ENCODE measurements at places on chromosomes 7 and 10.

DNA sequence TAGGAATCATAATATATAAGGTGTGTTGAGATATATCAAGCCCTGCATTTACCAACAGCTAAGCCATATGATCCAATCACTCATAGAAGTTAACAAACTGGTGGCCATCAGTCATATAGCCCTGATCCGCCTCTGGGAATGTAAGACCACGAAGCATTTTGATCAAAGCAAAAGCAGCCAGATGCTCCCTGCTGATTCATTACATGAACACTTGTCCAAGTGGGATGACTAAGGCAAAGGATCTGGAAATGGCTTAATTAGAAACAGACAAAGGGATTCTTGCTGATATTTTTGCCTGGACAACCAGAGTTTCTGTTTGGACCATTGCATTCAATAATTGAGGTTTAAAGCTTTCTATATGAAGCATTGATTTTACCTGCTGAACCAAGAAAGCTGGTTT, 535.5 kb downstream of the GPAM start:
- DNase-seq, result no peak

DNA sequence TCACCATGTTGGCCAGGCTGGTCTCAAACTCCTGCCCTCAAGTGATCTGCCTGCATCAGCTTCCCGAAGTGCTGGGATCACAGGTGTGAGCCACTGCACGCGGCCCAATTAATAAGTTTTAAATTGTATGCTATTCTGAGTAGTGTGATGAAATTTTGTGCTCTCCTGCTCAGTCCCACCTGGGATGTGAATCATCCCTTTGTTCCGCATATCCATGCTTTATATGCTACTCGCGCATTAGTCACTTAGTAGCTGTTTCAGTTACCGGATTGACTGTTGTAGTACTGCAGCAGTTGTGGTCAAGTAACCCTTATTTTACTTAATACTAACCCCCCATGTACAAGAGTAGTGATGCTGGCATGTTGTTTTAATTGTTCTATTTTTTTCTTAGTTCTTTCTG, 47.3 kb upstream of the OIT3 start:
- DNase-seq, result no peak

- DNase-seq, result no peak
Observed at GRCh38 chr10:48681740-48682139, 2.9 kb upstream of the WDFY4 start.

GRCh38 chr10:74034301-74034700, 36.4 kb downstream of the VCL start:
- no peak for DNase-seq

DNA sequence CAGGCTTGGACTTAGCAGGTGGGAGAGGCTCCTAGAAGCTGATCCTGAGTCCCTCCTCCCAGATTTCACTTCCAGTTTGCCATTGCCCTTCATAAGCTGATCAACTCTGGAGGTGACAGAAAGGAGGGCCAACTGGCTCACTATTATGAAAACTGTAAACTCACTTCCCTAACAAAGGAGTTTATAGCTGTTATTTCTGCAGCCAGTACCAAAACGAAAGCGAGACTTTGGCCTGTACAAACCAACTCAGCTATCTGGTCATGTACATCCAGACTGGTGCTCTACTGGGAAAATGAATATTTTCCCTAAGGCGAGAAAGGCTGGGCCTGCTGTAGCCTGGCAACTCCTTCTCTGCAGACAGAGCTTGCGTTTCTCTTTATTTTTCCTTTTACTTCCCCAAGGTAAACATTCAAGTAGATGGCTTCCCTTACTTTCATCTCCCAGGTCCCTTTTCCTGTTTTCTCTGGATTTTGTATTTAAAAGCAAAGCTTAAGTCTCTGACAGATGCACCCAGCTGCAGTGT, 54.7 kb downstream of the GALNT17 start:
- DNase-seq, result no peak

DNA sequence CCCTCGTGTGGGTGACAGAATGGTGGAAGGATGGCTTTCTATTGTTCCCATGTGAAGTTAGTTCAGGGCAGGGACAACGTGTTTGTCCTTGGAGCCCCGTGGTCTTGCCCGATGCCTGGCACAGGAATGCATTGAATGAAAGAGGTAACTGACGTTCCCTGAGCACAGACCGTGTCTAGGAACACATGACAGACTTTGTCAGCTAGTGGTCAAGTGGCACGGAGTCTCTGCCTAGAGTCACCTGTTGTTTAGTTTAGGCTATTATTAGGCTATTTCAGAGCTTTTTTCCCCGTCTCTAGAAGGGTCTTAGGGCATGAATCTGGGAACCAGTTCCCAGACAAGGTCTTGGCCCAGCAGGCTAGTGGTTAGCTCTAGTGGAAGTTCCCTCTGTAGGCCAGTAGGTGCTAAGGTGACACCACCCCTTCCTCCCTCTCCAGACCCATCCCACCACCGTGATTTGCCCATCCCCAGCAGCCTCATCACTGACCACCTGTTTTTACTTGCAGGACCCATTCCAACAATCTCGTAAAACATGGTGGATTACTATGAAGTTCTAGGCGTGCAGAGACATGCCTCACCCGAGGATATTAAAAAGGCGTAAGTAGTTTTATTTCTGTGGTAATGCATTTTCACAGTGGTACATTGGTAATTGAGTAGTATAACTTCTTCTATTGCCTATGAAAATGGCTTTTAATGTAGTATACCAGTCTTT, 21.4 kb downstream of the DNAJB6 start:
- DNase-seq, result no peak

GRCh38 chr10:5076615-5077014, 17.6 kb upstream of the AKR1C3 start:
- no peak for DNase-seq

- no peak for DNase-seq
Observed at GRCh38 chr10:98910546-98910945, 325.1 kb downstream of the HPSE2 start.

- no peak for DNase-seq
Observed at GRCh38 chr7:154748089-154748786, 254.7 kb downstream of the PAXIP1 start.

GRCh38 chr10:17712717-17713471, 39.1 kb upstream of the TMEM236 start:
- DNase-seq, result no peak

DNA sequence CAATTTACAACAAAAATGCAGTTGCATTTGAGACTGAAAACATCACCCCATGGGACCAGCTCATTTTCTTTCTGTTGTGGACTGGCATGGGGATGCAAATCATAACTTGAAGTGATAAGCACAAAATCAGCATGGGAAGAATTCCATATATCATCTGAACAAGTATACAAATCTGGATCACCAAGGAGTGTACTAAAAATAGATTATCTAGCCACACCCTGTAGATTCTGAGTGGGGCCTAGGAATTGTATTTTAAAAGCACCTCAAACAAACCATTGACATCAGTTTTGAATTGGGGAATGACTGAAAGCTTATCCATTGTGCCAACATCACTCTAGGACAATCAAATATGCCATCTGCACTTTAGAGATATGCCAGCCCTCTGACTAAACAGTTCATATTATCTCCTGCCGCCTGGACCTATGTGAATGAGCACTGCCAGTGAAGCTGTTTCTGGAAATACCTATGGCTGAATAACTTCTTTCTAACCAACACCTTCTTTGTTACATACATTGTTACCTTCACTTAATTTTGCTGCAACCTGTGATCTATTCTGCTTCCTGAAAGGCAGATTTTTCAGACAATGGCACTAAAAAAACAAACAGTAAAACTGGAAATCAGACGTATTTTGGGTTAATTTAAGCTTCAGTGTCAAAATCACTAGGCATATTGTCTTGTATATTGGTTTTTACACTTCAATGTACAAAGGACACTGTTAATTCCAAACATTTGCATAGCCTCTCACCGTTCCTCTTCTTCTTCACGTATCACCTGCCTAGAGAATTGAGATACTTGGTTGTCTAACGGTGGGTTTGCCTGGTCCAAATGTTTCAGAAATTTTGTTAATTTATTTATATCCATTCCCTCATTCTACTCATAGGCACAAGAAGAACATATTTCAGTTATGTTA, 42.4 kb upstream of the HGF start:
- DNase-seq, result no peak

- DNase-seq, result no peak
Observed at GRCh38 chr10:123797813-123798212, 93.8 kb downstream of the CPXM2 start.

DNA sequence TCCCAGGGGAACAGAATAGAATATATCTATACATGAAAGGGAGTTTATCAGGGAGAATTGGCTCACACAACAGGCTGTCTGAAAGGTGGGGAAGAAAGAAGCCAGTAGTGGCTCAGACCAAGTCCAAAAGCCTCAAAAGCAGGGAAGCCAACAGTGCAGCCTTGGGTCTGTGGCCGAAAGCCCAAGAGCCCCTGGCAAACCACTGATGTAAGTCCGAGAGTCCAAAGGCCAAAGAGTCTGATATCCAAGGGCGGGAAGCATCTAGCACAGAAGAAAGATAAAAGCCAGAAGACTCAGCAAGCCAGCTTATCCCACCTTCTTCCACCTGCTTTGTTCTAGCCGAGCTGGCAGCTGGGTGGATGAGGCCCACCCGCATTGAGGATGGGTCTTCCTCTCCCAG, 172.5 kb downstream of the CCDC71L start:
- DNase-seq, result no peak

DNA sequence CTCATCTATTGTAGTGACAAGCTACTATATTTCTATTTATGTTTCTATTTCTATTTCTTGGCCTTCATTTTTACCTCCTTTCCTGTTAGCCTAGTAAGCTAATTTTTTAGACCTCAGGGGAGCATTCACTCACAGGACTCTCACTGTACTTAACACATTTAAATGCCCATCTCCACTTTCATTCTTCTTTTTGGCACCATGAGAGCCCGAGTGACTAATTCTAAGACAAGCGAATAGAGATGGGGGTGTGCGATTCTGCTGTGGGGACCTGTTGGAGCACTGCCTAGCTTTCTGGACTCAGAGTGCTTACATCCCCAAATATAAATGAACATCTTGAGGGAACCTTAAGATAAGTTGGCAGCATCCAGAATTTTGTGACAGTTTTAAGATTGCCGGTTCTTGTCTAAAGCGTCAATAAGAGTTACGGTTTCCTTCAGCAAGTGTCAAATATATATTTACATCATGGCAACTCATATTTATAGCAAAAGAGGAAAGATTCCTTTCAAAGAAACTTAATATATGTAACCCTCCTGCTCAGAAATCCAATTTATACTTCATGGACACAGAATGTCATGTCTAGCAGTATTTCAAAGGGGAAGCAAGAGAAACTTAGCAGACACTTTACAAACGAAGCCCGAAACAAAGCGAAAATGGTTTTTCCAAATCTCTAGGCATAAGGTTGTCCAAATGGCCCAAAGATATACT, 54.1 kb upstream of the AFAP1L2 start:
- DNase-seq, result no peak

DNA sequence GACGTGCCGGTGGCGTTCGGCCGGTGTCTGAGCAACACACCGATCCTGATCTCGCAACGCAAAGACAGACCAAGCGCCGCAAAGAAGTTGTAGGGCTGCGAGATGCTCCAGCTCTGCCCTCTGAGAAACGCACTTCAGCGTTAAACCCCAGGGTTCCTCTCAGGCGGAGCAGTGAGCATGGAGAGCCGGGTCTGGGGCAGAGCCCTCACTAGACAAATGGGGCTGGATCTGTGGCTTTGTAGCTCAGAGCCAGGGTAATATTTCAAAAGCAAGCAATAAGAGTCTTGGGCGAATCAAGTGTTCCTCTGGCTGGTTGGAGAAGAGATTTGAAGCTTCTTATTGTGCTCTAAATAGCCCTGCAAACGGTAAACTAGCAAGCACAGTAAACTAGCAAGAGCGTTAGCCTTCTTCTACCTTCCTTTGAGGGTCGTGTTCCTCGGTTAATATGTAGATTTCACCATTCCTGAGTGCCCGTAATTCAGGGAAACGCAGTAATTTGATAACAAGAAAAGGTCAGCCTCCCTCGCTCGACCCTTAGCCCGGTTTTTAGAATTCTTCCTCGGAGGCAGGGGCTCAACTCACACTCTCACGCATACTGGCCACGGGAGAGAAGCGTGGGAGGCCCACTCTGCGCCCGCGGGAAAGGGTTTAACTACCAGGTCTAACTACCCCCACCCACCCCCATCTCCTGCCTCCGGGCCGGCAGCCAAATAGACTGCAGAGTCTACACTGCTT, 6.7 kb downstream of the SKAP2 start:
- no peak for DNase-seq

- DNase-seq, result peak; percentile 52
Observed at GRCh38 chr10:100009793-100010676, at the start of gene DNMBP. DNMBP (minus strand) TSS chr10:100009947; CDS start chr10:99972124, 37,823 bp downstream.

DNA sequence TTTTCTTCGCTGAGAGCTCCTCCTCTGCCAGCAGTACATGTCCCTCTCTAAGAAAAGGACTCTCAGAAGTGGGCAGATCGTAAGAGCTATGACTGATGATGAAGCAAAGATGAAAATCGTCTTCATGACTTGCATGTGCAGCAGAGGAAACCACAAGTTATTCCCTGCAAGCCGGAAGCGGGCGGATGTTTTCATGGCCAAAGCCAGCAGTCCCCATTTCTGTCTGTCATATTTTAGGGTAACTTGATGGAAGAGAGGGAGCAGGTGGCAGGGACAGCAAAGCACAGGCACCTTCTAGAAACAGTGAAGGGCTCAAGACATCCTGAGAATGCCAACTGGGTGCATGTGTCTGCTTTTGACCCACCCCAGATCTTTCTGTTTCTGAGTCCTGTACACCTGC, 19.9 kb downstream of the KLF6 start:
- DNase-seq, result no peak

GRCh38 chr10:66925896-66926715, at the start of gene LRRTM3:
LRRTM3 (plus strand) TSS chr10:66926036.
- peak; percentile 44 for DNase-seq

GRCh38 chr7:150733482-150734095, 3.6 kb upstream of the GIMAP5 start:
- DNase-seq, result no peak

DNA sequence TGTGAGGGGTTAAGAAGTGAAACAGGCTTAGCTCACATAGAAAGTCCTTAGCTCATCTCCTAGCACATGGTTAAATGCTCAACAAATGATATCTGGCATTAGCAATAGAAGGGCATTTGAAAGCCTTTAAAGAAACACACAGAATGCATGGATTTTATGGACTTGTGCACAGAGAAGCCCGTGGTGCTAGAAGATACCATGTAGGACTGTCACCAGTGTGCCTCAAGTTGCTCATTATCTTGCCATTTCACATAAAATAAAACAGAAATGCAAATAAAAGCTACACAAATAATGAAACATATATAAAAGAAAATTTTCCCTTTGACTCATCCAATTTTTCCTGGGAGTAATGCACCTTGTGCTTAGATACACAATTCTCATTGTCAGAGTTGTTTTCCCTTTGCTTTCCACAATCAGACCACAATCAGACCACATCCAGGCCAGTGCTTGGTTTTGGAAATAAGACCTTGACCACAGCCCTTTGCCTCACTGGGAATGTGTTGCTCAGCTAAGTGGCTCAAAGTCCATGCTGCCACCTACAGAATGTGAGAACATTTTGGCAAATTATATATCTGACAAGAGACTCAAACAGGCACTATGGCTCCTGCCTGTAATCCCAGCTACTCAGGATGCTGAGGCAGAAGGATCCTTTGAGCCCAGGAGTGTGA, 9.5 kb upstream of the WDR11 start:
- no peak for DNase-seq

All from NCI-H2171 treated with DMSO at 0.1 percent for 48 hours (cell line).